ENCODE measurements at places on chromosomes 1 and 21.

DNA sequence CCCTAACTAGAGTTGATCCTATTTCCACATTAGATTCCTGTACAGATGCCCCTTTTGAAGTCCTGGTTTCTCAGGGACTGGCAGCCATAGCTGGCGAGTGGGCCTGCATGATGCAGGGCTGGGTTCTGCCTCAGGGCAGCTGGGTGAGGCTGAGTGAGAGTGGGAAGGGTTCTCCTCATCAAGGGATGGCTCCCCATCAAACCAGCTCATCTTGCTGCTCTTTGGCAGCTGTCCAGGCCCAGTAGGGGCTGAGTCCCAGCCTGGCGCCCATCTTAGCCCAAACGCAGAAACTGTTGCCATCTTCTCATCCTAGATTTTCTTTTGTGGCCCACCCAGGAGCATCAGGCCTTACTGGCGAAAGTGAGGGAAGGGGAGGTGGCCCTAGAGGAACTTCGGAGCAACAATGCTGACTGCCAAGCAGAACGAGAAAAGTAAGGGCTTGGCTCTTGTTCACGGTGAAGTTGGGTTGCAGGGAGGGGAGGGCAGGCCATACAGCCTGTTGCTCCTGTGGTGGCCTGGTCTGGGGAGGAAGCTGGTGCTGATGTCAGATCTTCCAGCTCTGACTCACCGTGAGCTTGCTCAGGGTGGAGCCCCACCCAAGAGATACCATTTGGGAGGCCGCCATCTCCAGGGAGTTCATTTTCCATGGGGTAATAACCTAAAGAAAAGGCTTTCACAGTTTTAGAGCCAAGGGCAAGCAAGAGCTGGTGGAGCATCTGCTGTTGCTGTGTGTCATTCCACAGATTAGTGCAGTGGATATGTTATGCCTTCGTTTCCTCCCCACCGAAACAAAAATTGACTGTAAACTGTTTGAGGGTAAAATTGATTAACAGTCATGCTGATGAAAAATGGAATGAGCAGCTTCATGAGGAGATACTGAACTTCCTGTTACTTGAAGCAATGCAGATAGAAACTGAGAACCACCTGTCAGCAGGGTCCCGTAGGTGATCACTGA is 34.7 kb downstream of the TUFT1 start:
- no peak for DNase-seq

DNA sequence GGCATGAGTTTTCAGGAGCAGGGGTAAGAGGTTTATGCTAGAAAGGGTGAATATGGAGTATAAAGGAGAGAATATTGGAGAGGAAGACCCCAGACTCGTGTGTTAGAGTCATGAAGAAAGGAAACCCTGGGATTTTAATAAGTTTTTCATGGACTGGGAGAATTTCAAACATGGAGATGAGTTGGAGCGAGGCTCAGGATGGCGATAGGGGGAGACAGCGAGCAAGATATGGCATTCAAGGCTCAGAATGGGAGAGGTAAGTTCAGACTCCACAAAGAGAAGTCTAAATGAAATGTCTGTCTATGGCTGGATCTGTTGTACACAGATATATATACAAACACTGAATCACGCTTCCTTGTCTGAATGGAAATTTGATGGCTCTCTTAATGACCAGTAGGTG is 92.5 kb downstream of the LRRC40 start:
- peak; percentile 9 for DNase-seq

GRCh38 chr1:192846950-192847349 is 38.1 kb downstream of the RGS2 start:
- no peak for DNase-seq

DNA sequence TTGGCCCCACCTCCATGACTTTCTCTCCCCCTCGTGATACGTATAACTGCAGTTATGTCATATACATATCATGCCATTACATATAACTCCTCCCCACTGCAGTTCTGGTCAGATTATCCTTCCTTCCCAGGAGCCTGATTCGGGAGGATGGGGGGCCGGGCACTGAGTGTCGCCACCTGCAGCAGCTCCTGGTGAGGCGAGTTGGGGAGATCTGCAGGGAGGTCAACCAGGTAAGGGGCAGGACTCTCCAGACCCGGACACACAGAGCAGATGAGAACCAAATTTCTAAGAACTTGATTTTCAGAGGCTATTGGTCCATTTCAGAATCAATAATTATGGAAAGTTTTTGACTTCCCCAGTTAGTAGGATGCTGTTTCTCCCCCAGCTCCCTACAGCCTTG is 19.5 kb downstream of the HYI start:
- no peak for DNase-seq

GRCh38 chr21:45644041-45644906 is 749 bp downstream of the PCBP3 start:
- peak; percentile 34 for DNase-seq

DNA sequence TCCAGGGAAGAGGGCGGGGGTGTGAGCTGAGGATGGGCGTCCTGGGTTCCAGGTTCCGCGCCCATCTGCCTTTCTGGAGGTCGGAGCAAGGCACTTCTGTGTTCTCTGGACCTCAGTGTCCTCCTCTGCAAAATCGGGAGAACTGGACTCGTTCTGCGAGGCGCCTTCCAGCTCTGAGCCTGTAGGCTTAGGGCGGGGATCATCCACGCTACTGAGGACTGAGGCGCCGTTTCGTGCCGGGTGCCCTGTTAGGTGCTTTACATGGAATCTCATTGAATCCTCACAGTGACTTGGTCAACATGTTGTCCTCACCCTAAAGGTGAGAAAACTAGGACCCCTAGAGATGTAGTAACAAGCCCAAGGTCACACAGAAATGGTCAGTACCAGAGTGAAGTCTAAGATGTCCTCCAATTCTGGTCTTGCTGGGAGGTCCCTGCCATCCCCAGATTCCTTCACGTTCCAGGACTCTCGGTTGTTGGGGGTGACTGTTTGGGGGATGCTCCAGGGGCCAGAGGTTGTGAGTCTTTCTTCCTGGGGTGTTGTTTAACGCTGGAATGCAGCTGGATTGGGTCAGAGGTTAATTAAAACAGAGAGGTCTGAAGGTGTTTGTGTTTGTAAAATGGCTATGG is 677 bp downstream of the PRKAA2 start:
- DNase-seq: peak; percentile 63

GRCh38 chr1:81158592-81158991 is 642.1 kb upstream of the ADGRL2 start:
- DNase-seq: no peak

- no peak for DNase-seq
These were observed 130.6 kb upstream of the CACNA1E start for GRCh38 chr1:181352695-181353094.

DNA sequence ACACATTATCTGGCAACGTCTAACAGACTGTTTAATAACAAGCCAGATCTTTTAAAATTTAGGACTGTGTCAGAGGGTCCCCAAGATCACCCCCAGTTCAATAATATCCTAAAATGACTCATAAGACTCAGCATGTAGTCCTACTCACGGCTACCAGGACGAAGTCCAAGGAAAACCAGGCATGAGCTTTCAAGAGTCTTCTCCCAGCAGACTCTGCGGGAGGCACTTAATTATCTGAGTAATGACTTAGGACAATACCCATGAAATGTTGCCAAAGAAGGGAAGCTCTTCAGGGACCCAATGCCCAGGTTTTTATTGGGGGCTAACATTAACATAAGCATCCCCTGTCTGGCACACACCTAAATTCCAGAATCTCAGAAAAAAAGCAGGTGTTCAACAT is 7.0 kb downstream of the HFM1 start:
- no peak for DNase-seq

- DNase-seq: no peak
These were observed 12.9 kb upstream of the CTSK start for GRCh38 chr1:150820730-150821512.

- no peak for DNase-seq
These were observed 24.0 kb downstream of the ADGRL2 start for GRCh38 chr1:81824759-81825158.

- DNase-seq: no peak
These were observed 653.6 kb upstream of the ADGRL4 start for GRCh38 chr1:79660129-79660528.

DNA sequence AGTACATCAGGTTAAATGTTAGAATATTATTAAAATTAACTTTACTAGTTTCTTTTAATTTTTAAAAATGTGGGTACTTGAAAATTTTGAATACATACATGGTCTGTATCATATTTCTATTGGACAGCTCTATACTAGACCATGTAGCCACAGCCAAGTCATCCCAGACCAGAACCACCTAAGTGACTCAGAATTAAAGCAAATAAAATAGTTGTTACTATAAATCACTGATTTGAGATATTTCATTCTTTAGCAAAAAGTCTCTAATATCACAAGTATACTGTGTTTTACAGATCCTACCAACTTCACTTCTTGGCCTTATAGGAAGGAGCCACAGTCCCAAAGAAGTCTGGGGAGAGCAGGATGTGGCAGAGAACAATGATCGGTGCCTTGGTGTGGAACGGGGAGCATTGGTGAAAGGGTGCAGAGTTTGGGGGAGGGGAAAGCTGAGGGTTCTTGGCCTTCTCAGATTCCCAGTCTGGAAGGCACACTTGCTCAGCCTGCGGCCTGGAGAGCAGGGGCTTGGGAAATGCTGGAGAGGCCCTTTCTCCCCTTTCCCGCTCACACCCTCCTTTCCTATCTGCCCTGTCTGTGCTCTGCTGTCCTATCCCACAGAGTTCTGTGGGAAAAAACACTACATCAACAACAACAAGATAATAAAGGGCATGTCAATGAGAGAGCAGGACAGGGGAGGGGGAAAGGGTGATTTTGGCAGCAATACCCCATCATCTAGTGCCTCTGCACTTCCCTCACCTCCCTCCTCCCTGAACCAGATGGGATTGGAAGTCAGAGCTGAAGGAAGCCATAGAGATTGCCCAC is 122.1 kb downstream of the NGF start:
- DNase-seq: no peak

GRCh38 chr1:80799457-80799856 is 1001.3 kb upstream of the ADGRL2 start:
- DNase-seq: no peak
